ENCODE measurements at places on chromosomes 11 and 22. TPM values are rescaled to one million over a fixed set of nuclear protein-coding genes. Genes with fewer than 3 reads are reported as not detected.
A peak's percentile ranks its signal among the peaks of the same experiment; 100 is the strongest.

DNA sequence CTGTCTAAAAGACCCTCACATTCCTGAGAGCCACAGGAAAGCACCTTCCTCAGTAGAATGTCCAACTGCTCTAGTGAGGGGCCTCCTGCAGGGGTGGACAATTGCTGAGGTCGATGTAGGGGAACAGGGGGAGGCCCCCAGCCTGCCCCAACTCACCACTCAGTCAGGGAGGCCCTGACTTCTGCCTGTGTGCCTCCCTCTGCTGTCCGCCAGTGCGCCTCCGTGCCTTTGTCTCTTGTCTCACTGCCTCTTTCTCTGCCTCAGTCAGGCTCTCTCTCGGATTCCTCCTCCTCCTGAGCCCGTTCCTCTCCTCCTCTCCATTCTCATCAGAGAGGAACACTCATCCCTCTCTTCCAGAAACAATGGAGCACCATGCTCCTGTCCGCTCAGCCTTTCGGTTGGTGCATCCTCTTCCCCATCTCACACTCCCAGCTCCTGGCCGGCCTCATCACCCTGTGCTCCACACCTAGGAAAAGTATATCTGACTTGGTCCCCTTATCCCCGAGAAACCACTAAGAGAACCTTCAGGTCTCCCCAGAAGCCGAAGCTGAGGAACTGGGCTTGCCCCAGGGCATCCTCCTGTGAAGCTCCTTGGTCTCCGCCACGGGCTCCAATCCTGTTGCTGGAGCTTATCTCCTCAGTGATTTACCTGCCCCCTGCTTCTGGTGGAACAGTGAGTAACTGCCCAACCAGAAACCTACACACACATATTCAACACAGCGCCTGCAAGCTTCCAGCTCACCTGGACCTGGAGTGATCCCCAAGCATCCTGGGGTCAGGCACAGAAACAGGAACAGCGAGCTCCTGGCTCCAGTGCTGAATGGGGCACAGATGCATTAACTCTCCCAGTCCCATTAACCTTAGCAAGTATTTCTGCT, 2.3 kb downstream of the B3GAT1 start:
- no peak overlapping the region for H3K4me3 ChIP-seq
- no peak for DNase-seq
- no peaks in the 10 kb centered on the region for H3K36me3 ChIP-seq
- peaks cover 48% of the 10 kb centered on the region for H3K27me3 ChIP-seq
- no peak overlapping the region for H3K27ac ChIP-seq
- no peaks in the 10 kb centered on the region for H3K4me1 ChIP-seq

DNA sequence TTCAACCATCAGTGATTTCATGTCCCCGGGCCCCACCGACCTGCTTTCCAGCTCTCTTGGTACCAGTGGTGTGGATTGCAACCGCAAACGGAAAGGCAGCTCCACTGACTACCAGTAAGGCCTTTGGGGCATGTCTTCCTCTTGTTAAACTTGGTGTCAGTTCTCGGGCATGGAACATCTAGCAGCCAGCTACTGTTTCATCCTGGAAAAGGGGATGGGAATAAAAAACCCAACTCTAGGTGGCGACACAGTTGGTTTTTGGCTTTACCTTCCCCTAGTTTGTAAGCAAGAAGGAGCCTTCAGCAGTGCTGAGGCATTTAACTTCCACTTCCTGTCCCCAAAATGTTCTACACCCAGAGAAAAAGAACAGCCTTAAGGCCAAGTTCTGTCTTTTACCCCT, 76.7 kb downstream of the BMAL1 start:
- no peak overlapping the region for H3K4me3 ChIP-seq
- no peaks in the 10 kb centered on the region for H3K27me3 ChIP-seq

ANGPTL5 gene
- total RNA-seq = not detected

DNA sequence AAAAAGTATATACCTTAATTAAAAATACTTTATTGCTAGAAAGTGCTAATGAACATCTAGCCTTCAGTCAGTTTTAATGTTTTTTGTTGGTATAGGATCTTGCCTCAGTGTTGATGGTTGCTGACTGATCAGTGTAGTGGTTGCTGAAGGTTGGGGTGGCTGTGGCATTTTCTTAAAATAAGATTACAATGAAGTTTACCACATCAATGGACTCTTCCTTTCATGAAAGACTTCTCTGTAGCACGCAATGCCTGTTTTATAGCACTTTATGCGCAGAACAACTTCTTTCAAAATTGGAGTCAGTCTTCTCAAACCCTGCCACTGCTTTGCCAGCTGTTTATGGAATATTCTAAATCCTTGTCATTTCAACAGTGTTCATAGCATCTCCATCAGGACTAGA, 50.6 kb downstream of the LDLRAD3 start:
- no peak overlapping the region for H3K4me3 ChIP-seq
- H3K27ac ChIP-seq = no peak overlapping the region
- H3K4me1 ChIP-seq = peaks cover 5% of the 10 kb centered on the region
- H3K36me3 ChIP-seq = peaks cover 2% of the 10 kb centered on the region
- DNase-seq = peak; percentile 21

MMP3 gene
- total RNA-seq = not detected

- no peak overlapping the region for H3K4me3 ChIP-seq
- peaks cover 5% of the 10 kb centered on the region for H3K36me3 ChIP-seq
- no peaks in the 10 kb centered on the region for H3K27me3 ChIP-seq
- DNase-seq = no peak
Observed at GRCh38 chr11:4066910-4067309, 27.7 kb upstream of the RRM1 start.

TMEM121B gene
- total RNA-seq = 0.07 TPM

DNA sequence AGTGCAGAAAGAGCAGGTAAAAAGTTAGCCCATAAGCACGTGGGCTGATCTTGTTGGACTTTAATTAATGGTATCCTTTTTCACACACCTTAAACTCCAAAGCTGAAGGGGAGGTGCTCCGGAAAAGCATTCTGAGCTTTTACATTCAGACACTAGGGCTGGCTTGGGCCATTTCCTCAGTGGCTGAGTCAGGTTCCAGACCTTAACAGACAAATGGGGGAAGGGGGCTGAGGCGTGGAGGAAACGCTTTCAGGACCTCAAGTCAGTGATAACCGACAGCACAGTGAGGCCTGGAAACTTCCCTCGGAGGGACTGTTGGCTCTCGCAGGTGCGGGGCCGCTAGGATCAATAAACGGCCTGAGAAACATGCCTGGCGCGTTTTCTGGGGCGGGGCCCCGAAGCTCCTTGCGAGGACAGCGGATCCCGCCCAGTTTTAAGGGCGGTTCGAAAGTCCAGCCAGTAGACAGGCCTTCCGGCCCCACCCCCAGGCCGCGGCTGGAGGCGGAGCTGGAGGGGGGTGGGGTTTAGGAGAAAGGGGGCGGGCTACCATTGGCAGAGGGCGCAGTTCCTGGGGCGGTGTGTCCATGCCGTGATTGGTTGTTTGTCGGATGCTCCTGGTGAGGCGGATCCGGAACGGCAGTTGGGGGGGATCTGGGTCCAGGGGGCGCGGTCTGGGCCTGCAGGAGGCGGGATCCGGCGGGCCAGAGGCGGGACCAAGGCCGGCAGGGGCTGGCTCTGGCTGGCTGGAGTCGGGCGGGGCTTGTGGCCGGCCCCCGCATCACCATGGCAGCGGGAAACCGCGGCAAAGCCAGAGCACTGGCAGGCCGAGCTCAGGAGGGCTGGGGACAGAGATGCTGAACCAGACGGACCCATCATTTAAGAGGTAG, 8.0 kb downstream of the C11orf52 start:
- no peaks in the 10 kb centered on the region for H3K36me3 ChIP-seq
- peak overlapping the region; percentile 91 for H3K4me3 ChIP-seq
- DNase-seq = peak; percentile 98
- H3K27ac ChIP-seq = peak overlapping the region; percentile 75
- peaks cover 3% of the 10 kb centered on the region for H3K27me3 ChIP-seq

GTSE1 gene
- total RNA-seq = 54.2 TPM

OR2AG2 gene
- 0.19 TPM for total RNA-seq

GRCh38 chr11:61976420-61976800, 9.0 kb upstream of the FTH1 start:
- DNase-seq = no peak
- H3K4me1 ChIP-seq = peaks cover 25% of the 10 kb centered on the region
- H3K27me3 ChIP-seq = no peaks in the 10 kb centered on the region
- no peak overlapping the region for H3K4me3 ChIP-seq
- no peak overlapping the region for H3K27ac ChIP-seq

C11orf65 gene
- total RNA-seq = 1.5 TPM

DNA sequence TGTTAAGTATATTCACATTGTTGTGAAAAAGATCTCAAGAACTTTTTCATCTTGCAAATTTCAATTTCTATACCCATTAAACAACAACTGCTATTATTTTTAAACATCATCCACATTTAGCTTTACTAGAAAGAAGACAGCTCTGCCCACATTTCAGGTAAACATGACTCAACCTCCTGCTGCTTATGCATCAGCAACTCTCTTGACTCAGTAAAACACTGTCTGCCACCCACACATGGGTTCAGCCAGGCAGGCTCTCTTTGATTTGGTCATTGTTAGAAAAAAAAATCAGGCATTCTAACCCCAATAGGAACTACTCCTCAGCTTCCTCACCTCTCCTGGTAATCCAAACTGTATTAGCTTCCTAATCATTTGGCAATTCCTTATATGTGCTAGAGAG, 5.1 kb upstream of the ENDOD1 start:
- H3K4me3 ChIP-seq = peak overlapping the region; percentile 64
- H3K4me1 ChIP-seq = peaks cover 50% of the 10 kb centered on the region

All from activated T-cell treated with anti-CD3 and anti-CD28 coated beads, Interleukin-2, amount 50 U/mL, for 72 hours (primary cell).